Stomach (tissue), 19 donors: ENCODE measurements at places on chromosomes 6 and 20. TPM values are rescaled to one million over a fixed set of nuclear protein-coding genes. Genes with fewer than 3 reads are reported as not detected.
A peak's percentile ranks its signal among the peaks of the same experiment; 100 is the strongest.

The FRK gene
- total RNA-seq, result 21.0 TPM

The TAF11 gene
- total RNA-seq, result 8.2 TPM

DNA sequence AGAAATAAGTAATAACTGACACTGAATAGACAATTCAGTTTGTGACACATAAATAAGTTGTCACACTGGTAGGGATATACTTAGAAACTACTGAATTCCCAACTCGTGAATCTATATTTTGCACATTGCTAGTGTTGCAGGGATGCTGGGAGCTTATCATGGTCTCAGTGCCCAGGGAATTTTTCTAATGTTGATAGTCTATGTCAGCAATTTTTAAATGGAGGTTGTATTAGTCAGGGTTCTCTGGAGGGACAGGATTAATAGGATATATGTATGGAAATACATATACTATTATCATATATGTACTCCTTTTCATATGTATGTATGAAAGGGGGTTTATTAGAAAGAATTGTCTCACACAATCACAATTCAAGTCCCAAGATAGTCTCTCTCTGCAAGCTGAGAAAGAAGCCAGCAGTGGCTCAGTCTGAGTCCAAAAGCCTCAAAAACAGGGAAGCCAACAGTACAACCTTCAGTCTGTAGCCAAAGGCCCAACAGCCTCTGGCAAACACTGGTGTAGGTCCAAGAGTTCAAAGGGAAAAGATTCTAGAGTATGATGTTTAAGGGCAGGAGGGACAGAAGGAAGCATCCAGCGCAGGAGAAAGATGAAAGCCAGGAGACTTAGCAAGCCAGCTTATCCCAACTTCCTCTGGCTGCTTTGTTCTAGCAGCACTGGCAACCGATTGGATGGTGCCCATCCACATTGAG is 980.9 kb upstream of the GJE1 start:
- H3K4me3 ChIP-seq, result no peak overlapping the region
- no peaks in the 10 kb centered on the region for H3K27me3 ChIP-seq
- DNase-seq, result no peak
- H3K4me1 ChIP-seq, result no peaks in the 10 kb centered on the region

The SLC4A11 gene
- total RNA-seq, result 9.9 TPM

DNA sequence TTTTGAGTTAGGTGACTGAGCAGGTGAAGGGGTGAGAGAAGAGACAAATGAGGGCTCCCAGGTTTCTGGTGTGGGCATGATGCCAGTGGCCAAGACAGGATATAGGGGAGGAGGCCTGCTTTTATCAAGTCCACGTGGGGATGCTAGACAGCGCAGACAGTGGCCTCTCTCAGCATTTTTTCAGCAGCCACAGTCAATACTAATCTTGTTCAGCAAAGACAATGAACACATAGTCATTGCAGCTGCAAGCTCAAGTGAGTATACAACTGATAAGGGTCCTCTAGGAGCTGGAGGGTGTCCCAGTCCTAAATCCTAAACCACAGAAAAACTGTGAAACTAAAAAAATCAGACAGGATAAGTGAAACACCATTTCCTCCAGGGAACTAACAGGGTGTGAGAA is 48.6 kb downstream of the UQCC1 start:
- H3K4me3 ChIP-seq, result no peak overlapping the region
- no peak overlapping the region for H3K27ac ChIP-seq
- no peak for DNase-seq

DNA sequence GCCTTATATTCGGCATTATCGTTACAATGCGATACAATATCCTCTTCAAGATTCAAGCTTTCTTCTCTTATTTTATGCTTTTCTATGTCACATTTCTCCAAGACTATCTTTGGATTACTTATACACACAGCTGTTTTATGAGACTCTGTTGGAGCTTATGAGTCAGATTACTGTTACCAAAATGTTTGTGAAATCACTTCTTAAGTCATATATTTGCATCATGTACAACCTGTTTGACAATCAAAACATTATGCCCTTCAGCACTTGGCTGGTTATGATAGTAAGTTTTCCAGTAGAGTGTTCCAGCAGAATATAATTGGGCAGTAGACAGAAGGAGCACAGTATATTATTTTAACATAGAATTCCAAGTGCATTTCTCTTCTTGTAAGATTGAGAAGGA is 35.2 kb downstream of the BMP6 start:
- no peaks in the 10 kb centered on the region for H3K27me3 ChIP-seq
- peaks cover 9% of the 10 kb centered on the region for H3K4me1 ChIP-seq
- no peaks in the 10 kb centered on the region for H3K36me3 ChIP-seq
- H3K27ac ChIP-seq, result no peak overlapping the region

DNA sequence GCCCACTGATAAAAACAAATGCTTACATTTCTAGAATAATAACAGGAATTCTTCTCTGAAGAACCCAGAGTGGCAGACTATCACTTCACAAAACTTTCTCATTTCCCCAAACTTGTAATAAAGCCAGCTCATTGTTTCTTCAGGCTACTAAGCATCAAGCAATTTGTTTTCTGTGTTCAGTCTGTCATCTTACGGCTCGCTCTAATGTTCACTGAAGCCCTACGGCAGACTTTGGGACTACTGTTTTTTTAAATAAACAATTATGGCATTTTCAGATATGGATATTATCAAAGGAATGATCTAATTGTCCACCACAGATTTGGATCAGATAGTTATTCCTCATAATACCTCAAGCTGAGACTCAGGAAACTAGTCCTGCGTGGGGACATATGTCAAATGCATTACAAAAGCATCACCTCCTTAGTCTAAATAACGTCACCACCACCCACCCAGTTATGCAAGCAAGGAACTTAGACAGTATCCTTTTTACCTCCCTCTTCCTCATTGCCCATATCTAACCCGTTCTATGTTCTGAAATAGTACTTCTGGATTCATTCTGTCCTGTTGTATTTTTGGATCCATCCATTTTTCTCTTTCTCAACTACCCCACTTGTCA is 415.1 kb downstream of the PLCB1 start:
- no peak overlapping the region for H3K4me3 ChIP-seq
- DNase-seq, result no peak
- H3K36me3 ChIP-seq, result no peaks in the 10 kb centered on the region
- H3K27me3 ChIP-seq, result no peaks in the 10 kb centered on the region
- no peaks in the 10 kb centered on the region for H3K4me1 ChIP-seq

The HUS1B gene
- total RNA-seq, result not detected

The C20orf204 gene
- total RNA-seq, result not detected

DNA sequence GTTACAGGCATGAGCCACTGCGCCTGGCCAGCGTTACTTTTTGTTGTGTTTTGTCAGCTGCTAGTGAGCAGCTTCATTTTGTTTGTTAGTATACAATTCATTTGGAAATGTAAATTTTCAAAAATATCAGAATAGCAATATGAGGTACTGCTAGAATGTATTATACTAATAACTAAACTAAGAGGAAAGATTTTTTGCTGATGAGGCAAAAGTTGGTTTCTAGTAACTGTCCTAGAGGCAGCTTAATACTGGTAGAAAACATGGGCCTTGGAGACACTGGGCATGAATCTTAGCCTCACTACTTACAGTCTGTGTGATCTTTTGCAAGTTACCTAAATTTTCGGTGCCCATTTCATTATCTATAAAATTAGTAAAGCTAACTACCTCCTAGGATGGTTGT is 24.1 kb downstream of the TTK start:
- H3K27ac ChIP-seq, result no peak overlapping the region
- no peak overlapping the region for H3K4me3 ChIP-seq
- no peaks in the 10 kb centered on the region for H3K4me1 ChIP-seq
- DNase-seq, result no peak
- H3K27me3 ChIP-seq, result no peaks in the 10 kb centered on the region

- H3K4me1 ChIP-seq, result no peaks in the 10 kb centered on the region
- no peak for DNase-seq
- H3K27ac ChIP-seq, result peak overlapping the region; percentile 71
- no peaks in the 10 kb centered on the region for H3K36me3 ChIP-seq
These were observed 118.5 kb downstream of the SNX5 start for GRCh38 chr20:17849901-17850683.

- no peaks in the 10 kb centered on the region for H3K27me3 ChIP-seq
- no peak overlapping the region for H3K4me3 ChIP-seq
- no peak for DNase-seq
- H3K4me1 ChIP-seq, result no peaks in the 10 kb centered on the region
- H3K27ac ChIP-seq, result no peak overlapping the region
These were observed 115.5 kb downstream of the SOD2 start for GRCh38 chr6:159577564-159577963.

GRCh38 chr6:26056583-26057350 is 30.5 kb upstream of the HFE start:
- no peaks in the 10 kb centered on the region for H3K27me3 ChIP-seq
- peak overlapping the region; percentile 54 for H3K4me3 ChIP-seq
- no peak for DNase-seq
- peak overlapping the region; percentile 92 for H3K27ac ChIP-seq
- H3K36me3 ChIP-seq, result no peaks in the 10 kb centered on the region

- H3K27me3 ChIP-seq, result no peaks in the 10 kb centered on the region
- no peak overlapping the region for H3K27ac ChIP-seq
- DNase-seq, result no peak
- no peak overlapping the region for H3K4me3 ChIP-seq
- no peaks in the 10 kb centered on the region for H3K36me3 ChIP-seq
- no peaks in the 10 kb centered on the region for H3K4me1 ChIP-seq
These were observed 177.3 kb downstream of the PRL start for GRCh38 chr6:22119500-22119899.

The RSPH4A gene
- 5.3 TPM for total RNA-seq

GRCh38 chr6:91860541-91861335 is 1273.9 kb upstream of the MAP3K7 start:
- no peak overlapping the region for H3K4me3 ChIP-seq
- H3K27ac ChIP-seq, result no peak overlapping the region
- no peaks in the 10 kb centered on the region for H3K36me3 ChIP-seq
- no peak for DNase-seq
- H3K4me1 ChIP-seq, result no peaks in the 10 kb centered on the region
- no peaks in the 10 kb centered on the region for H3K27me3 ChIP-seq

DNA sequence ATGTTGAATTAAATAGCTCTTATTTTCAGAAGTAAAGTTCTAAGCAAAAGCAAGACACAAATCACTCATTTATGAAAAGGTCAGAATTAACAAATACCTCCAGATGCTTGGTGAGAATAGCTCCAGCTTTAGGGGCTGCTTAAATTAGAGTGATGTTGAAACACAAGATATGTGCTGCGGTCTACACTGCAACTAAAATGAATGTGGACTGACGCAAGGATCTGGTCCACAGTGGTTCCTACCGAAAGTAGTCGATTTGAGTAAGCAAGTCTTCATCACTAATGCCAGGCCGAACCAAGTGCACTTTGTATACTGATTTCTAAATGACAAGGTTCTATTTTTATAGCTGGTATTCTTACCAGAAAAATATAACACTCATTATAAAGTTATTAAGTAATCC is 96.3 kb downstream of the PRDM1 start:
- H3K4me1 ChIP-seq, result no peaks in the 10 kb centered on the region
- no peak for DNase-seq
- H3K36me3 ChIP-seq, result peaks cover 11% of the 10 kb centered on the region
- H3K27me3 ChIP-seq, result no peaks in the 10 kb centered on the region

DNA sequence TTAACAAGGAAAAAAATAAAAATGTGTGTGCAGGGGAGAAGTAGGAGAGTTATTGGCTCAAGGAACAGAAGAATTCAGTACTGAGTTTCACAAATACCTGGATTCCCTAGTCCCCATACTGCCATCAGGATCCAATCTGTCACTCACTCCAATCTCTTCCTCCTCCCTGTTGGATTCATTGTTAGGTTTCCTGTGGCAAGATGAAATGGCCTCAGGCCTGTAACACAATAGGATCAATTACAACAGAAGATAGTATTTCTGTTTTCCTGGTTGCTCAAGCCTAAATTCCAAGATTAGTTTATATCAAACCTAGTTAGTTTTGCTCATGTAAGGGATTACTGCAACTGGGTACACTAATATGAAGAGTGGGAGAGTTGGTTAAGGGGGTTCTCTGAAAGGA is 24.4 kb downstream of the HCRTR2 start:
- no peaks in the 10 kb centered on the region for H3K27me3 ChIP-seq
- DNase-seq, result no peak
- H3K4me1 ChIP-seq, result no peaks in the 10 kb centered on the region

- H3K4me1 ChIP-seq, result peaks cover 17% of the 10 kb centered on the region
- H3K27ac ChIP-seq, result no peak within 1 kb of the TSS
- H3K4me3 ChIP-seq, result peak within 1 kb of the TSS; percentile 10
- H3K36me3 ChIP-seq, result no peaks in the 10 kb centered on the region
- H3K27me3 ChIP-seq, result peaks cover 22% of the 10 kb centered on the region
These were observed at the start of gene NKX2-4 for GRCh38 chr20:21397341-21398108. Gene NKX2-4 (minus strand): TSS chr20:21397526. CDS start chr20:21397399, 127 bp downstream.

DNA sequence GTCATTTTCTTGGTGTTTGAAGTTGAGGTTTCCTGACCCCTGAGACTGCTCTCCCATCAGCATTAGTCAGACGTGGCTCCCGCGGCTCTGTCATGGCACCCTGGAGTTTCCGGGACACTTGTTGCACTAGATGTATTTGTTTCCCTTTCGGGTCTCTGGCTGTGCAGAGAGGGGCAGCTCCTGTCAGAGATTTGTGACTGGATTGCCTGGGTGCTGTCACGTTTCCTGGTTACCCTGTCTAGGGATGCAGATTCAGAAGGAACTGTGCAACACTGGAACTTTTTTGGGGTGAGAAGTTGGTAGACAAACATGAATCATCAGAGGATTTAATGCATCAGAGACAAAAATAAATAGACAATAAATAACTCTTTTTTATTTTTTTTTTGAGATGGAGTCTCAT is 431.8 kb upstream of the MAN1A1 start:
- no peaks in the 10 kb centered on the region for H3K36me3 ChIP-seq
- DNase-seq, result no peak
- H3K4me1 ChIP-seq, result no peaks in the 10 kb centered on the region
- no peak overlapping the region for H3K27ac ChIP-seq
- H3K27me3 ChIP-seq, result no peaks in the 10 kb centered on the region

DNA sequence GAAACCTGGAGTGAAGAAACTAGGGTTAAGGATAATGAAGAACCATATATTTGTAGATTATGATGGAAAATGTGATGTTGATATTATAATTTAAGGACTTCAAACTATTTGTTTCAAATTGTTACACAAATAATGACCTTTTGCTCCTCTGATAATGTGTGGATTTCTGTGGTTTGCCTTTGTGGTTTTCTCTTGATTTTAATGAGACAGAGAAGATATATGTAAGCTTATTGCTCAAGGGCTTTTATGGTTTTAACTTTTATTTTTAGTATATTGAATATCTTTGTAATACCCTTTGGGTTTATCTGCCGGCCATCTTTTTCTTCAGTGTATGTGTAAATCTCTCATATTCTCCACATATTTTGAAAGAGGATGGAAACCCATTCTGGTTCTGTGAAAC is 362.3 kb downstream of the RIMS1 start:
- no peaks in the 10 kb centered on the region for H3K36me3 ChIP-seq
- no peak overlapping the region for H3K4me3 ChIP-seq
- H3K4me1 ChIP-seq, result no peaks in the 10 kb centered on the region
- no peak overlapping the region for H3K27ac ChIP-seq
- no peaks in the 10 kb centered on the region for H3K27me3 ChIP-seq

The PNISR gene
- 84.3 TPM for total RNA-seq

The TENT5A gene
- 19.9 TPM for total RNA-seq

- no peaks in the 10 kb centered on the region for H3K27me3 ChIP-seq
- H3K4me1 ChIP-seq, result no peaks in the 10 kb centered on the region
- H3K27ac ChIP-seq, result no peak overlapping the region
- H3K4me3 ChIP-seq, result no peak overlapping the region
- DNase-seq, result peak; percentile 31
These were observed 86.6 kb upstream of the TPD52L1 start for GRCh38 chr6:125066964-125067363.

The PRR18 gene
- total RNA-seq, result not detected

The CLVS2 gene
- not detected for total RNA-seq

The TAAR5 gene
- total RNA-seq, result not detected
